ENCODE measurements at places on chromosomes 4 and X.

DNA sequence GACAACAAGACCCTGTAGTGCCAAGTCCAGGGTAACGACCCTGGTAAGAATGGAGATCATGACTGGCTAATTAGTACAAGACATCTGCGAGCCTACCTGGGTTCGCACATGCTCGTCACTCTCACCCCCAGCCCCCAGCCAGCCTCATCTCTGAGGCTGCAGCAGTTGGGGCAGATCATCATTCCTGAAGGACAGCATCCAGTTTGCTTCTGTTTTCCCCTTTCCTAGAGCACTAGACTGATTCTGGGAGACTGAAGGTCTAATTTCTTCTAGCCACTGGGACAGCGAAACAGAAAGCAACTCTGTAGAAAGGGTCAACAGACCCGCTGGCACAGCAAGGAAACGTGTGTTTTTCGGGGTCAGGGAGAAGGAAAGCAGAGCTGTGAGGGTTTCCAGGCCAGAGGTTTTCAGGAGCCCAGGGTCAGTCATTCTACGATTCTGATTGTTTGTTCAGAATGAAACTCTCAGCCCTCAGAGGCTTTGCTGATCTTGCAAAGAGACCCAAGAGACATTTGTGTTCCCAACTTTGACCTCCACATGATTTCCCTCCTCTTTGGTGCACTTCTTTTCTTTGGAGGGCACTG is 343.1 kb upstream of the NOCT start:
- no peak for DNase-seq

DNA sequence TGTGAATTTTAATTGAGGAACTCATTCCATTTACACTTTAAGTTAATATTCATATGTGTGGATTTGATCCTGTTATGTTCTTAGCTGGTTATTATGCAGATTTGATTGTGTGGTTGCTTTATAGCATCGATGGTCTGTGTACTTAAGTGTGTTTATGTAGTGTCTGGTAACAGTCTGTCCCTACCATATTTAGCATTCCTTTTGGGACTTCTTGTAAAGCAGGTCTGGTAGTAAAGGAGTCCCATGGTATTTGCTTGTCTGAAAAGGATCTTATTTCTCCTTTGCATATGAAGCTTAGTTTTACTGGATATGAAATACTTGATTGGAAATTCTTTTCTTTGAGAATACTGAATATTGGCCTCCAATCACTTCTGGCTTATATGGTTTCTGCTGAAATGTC is 76.6 kb downstream of the KLF8 start:
- DNase-seq: no peak

- no peak for DNase-seq
These were observed 80.3 kb downstream of the ARHGAP24 start for GRCh38 chr4:85555206-85555605.

- DNase-seq: peak; percentile 70
These were observed 205.1 kb downstream of the AWAT2 start for GRCh38 chrX:69844636-69845035.

- DNase-seq: no peak
These were observed 667.4 kb upstream of the NDST4 start for GRCh38 chr4:115780835-115781234.

DNA sequence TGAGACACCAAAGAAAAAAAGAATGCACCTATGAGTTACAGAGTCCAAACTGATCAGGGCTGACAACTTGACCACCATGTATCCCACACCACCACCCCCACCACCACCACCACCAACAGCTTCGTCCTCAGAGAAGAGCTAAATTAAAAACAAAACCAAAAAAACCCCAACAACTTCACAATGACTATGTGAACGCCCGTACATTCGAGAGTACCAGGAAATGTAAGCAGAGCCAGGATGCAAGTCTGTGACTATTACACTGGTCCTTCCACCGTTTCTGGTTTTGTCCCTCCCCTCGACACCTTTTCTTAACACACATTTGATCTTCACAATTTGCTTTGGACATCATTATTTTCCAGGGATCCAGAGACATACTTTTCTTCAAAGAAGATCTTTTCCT is 51.0 kb downstream of the WFS1 start:
- no peak for DNase-seq

- DNase-seq: no peak
These were observed 214.0 kb upstream of the PSAPL1 start for GRCh38 chr4:7648544-7649395.

DNA sequence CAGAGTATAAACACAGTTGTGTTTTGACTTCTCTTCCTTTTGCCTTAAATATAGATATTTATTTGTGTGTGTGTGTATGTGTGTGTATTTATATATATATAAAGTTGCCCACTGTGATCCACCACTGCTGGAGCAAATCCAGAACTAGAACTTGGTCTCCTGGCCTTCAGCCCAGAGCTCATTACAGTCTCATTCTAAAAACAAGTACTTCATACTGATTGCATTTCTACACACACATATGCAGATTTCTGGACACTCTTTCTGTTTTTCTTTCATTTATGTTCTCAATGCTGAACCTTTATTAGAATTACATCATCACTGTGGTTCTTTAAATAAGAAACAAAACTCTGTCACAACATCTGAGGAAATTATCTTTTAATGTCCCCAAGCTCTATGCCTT is 381 bp downstream of the TXK start:
- DNase-seq: no peak

- no peak for DNase-seq
These were observed 180.5 kb upstream of the RBPJ start for GRCh38 chr4:26140150-26140898.

GRCh38 chr4:41820473-41820872 is 71.9 kb upstream of the PHOX2B start:
- no peak for DNase-seq

GRCh38 chrX:118652717-118653116 is 74.7 kb upstream of the IL13RA1 start:
- DNase-seq: no peak
